Fibroblast of skin of abdomen (primary cell): ENCODE measurements at places on chromosomes 3 and 15.

DNA sequence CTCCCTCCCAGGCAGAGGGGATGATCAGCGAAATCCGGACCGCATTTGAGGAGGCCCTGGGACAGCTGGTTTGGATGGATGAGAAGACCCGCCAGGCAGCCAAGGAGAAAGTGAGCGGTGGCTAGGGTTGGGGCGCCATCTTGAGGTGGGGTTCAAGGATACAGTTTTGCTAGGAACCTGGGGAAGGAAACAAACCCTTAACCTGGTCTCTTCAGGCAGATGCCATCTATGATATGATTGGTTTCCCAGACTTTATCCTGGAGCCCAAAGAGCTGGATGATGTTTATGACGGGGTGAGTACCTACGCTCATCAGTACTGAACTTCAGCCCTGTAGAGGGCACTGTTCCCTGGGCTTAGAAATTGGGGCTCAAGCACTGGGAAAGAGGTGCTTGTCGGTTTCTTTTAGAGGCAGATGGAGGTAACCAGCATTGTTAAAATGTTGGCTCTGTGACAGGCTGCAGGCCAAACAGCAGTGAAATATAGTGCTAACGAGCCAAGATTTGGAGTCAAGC is 9.6 kb upstream of the PSMD2 start:
- DNase-seq, result peak; percentile 35

DNA sequence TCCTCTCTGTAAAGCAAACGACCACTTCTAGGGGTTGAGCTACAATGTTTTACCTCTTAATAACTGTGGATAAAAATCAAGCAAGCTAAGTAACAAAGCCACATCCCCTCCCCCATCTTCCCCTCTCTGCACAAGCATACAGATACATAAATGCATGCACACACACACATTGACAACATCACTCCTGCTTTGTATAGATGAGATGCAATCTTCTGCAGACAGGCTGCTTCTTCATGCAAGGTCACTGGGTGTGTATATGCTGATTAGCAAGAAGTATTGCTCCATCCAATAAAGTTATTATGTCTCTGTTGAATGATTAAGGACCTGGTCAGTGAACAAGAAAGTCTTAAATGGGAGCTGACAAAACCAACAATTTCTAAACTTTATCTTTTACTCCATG is 8.8 kb upstream of the ATP11B start:
- no peak for DNase-seq

GRCh38 chr15:67509918-67510317 is 11.0 kb upstream of the C15orf61 start:
- DNase-seq, result no peak

GRCh38 chr3:56975567-56975966 is 84.9 kb upstream of the SPATA12 start:
- DNase-seq, result peak; percentile 43

- DNase-seq, result no peak
Observed at GRCh38 chr15:80811781-80812315, 32.7 kb downstream of the CEMIP start.

DNA sequence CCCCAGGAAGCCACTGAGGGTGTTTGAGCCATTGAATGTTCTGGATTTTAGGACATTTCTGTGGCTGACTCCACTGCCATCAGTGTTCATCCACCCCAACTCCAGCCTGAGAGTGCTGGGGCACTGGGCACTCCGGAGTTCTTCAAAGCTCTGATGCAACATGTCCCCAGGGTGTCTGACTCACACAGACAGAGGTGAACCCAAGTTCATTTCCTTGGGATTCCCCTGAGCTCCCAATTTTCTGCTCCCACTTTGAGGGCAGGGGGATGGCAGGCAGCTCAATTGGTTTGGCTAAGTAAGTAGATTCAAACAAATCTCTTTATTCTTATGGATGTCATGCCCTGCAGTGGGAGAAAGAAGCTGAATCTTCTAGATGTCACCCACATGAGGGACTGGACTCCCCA is 2.2 kb downstream of the STRA6 start:
- DNase-seq, result peak; percentile 67
